ENCODE measurements at places on chromosomes 1 and 21.

GRCh38 chr1:84390226-84390625 lies 8.1 kb upstream of the DNASE2B start:
- H3K27ac ChIP-seq: no peak overlapping the region
- no peak overlapping the region for H3K4me3 ChIP-seq
- H3K4me1 ChIP-seq: no peaks in the 10 kb centered on the region

- no peaks in the 10 kb centered on the region for H3K36me3 ChIP-seq
- no peak for DNase-seq
- no peaks in the 10 kb centered on the region for H3K27me3 ChIP-seq
- H3K4me3 ChIP-seq: no peak overlapping the region
- no peak overlapping the region for H3K27ac ChIP-seq
These were observed 215.1 kb downstream of the ST6GALNAC3 start for GRCh38 chr1:76289692-76290091.

DNA sequence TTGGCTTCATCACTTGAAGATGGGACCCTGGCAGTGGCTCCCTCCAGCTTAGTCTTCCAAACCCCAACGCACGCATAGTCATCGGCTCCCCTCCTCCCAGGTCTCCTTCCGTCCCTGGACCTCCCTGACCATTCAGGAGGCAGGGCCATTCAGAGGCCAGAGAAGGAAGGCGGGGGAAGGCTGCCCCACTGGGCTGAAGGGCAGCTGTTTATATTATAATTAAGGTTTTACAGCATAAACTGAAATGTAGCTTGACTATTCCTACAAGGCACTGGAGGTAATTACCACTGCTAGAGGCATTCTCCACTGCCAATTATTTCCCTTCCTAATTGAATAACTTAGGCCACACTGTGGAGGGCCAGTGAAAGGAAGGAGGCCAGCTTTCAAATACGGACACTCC lies 170.6 kb upstream of the PROX1 start:
- no peaks in the 10 kb centered on the region for H3K36me3 ChIP-seq
- DNase-seq: no peak
- no peak overlapping the region for H3K4me3 ChIP-seq
- no peaks in the 10 kb centered on the region for H3K27me3 ChIP-seq
- H3K27ac ChIP-seq: no peak overlapping the region

- no peaks in the 10 kb centered on the region for H3K4me1 ChIP-seq
- H3K27ac ChIP-seq: no peak overlapping the region
- no peak overlapping the region for H3K4me3 ChIP-seq
- H3K36me3 ChIP-seq: no peaks in the 10 kb centered on the region
- no peaks in the 10 kb centered on the region for H3K27me3 ChIP-seq
These were observed 36.6 kb downstream of the PTGS2 start for GRCh38 chr1:186643614-186644013.

GRCh38 chr1:42851420-42851819 lies 5.0 kb downstream of the ZNF691 start:
- DNase-seq: no peak
- no peaks in the 10 kb centered on the region for H3K4me1 ChIP-seq
- H3K36me3 ChIP-seq: no peaks in the 10 kb centered on the region

DNA sequence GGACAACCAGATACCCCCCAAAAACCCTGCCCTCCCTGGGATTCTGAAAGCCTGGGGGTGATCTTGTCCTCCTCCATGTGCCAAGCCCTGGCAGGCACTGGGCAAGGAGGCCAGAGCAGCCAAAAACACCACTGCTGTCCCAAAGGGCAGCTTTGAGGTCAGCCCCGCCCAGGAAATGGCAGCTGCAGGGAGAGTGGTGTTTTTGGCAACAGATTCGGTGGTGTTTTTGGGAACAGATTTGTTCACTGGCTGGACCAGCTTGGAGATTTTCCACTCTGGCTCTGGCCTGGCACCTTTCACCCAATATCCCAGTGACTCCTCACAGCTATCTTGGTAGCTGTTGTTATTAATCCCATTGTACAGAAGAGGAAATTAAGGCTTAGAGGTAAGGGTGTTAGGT lies 34.7 kb downstream of the LRP8 start:
- H3K27ac ChIP-seq: peak overlapping the region; percentile 42
- H3K27me3 ChIP-seq: no peaks in the 10 kb centered on the region
- no peaks in the 10 kb centered on the region for H3K4me1 ChIP-seq

DNA sequence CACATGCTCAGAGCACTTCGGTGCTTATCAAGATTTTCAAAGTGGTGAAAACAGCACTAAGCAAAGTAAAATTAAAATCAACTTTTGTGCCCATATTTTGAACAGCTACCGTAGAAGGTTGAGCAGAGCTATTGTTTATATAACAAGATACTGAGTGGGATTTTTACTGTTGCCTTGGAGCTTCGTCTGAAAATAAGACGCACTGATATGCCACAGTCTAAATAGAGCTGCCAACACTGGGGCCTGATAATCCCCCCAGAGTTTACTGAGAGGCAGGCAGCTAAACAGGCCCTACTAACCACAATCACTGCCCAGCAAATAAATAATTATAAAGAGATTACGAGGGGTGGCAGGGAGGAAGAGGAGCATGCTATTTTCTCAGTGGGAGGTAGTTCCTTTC lies 650 bp upstream of the CCDC190 start:
- no peaks in the 10 kb centered on the region for H3K36me3 ChIP-seq
- no peak overlapping the region for H3K27ac ChIP-seq
- H3K4me1 ChIP-seq: no peaks in the 10 kb centered on the region
- DNase-seq: no peak
- no peaks in the 10 kb centered on the region for H3K27me3 ChIP-seq
- no peak overlapping the region for H3K4me3 ChIP-seq

- no peak overlapping the region for H3K27ac ChIP-seq
- H3K4me1 ChIP-seq: no peaks in the 10 kb centered on the region
- H3K27me3 ChIP-seq: no peaks in the 10 kb centered on the region
- H3K4me3 ChIP-seq: no peak overlapping the region
- H3K36me3 ChIP-seq: no peaks in the 10 kb centered on the region
- DNase-seq: no peak
These were observed 155.6 kb upstream of the ZNF648 start for GRCh38 chr1:182217071-182217470.

- H3K27ac ChIP-seq: no peak overlapping the region
- peaks cover 5% of the 10 kb centered on the region for H3K36me3 ChIP-seq
- H3K4me3 ChIP-seq: no peak overlapping the region
- no peaks in the 10 kb centered on the region for H3K4me1 ChIP-seq
These were observed 17.8 kb downstream of the COPA start for GRCh38 chr1:160325252-160325651.

GRCh38 chr1:89890085-89890752 lies 69.4 kb downstream of the LRRC8D start:
- H3K27me3 ChIP-seq: no peaks in the 10 kb centered on the region
- no peaks in the 10 kb centered on the region for H3K36me3 ChIP-seq
- H3K4me1 ChIP-seq: no peaks in the 10 kb centered on the region
- H3K4me3 ChIP-seq: no peak overlapping the region
- H3K27ac ChIP-seq: no peak overlapping the region

- H3K4me1 ChIP-seq: no peaks in the 10 kb centered on the region
- DNase-seq: peak; percentile 63
- H3K36me3 ChIP-seq: no peaks in the 10 kb centered on the region
These were observed 48.1 kb downstream of the NGF start for GRCh38 chr1:115289940-115290339.

GRCh38 chr1:51728611-51729155 lies 111.8 kb downstream of the OSBPL9 start:
- H3K27me3 ChIP-seq: no peaks in the 10 kb centered on the region
- no peak for DNase-seq

GRCh38 chr1:41546833-41547135 lies 62.3 kb upstream of the EDN2 start:
- H3K36me3 ChIP-seq: no peaks in the 10 kb centered on the region
- no peak overlapping the region for H3K4me3 ChIP-seq
- DNase-seq: no peak

DNA sequence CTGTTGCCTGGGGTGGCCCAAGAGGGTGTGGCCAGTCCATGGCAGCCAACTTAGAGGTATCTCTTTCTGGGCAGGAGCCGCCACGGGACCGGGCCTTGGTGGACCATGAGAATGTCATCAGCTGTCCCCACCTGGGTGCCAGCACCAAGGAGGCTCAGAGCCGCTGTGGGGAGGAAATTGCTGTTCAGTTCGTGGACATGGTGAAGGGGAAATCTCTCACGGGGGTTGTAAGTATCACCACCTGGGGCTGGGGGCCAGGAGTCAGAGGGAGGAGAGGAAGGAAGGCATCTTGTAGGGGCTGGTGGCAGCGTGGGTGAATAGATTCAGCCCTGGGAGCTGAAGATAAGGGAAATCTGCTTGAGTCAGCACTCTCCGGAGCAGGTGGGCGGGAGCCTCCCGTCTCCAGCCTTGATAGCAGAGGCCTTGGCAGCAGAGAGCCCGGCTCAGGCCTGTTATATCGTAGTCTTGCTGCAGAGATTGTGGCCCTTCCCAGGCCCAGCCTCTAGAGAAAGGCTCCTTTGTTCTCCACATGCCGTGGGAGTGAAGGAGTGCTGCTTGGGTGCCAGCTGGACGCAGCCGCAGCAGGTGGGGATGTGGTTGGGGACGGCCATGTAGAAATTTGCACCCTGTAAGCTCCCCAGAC lies 25.4 kb downstream of the PHGDH start:
- H3K4me3 ChIP-seq: no peak overlapping the region
- no peaks in the 10 kb centered on the region for H3K36me3 ChIP-seq
- no peaks in the 10 kb centered on the region for H3K4me1 ChIP-seq
- DNase-seq: peak; percentile 62

DNA sequence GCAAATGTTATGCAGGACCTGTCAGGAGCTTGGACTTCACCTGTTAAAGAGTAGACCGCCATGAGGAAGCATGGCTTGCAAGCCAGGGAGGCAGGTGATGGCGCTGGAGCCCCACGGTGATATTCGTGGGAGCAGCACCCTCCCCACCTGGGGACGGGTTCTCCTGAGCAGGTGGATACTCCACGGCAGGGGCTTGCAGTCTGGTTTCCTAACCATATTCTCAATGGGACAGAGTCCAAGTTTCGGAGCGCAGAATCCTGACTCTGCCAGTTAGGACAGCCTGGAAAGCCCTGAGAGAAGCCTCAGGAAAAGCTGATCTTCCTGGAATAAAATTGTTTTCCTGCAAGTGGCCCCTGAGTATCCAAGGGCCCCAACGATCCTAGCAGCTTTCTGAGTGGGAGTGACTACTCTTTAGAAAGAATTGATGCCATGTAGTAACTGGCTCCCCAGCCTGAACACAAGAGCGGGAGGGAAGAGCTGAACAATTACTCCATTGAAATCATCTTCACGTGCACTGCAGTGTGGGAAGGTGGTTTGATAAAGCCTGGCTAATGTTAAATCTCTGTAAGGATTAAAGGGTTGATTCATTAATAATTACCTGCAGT lies 146.3 kb upstream of the RAB4A start:
- no peaks in the 10 kb centered on the region for H3K4me1 ChIP-seq
- no peak for DNase-seq
- H3K4me3 ChIP-seq: no peak overlapping the region
- H3K27ac ChIP-seq: no peak overlapping the region
- no peaks in the 10 kb centered on the region for H3K27me3 ChIP-seq

GRCh38 chr21:44497703-44498126 lies 42.3 kb downstream of the KRTAP10-1 start:
- peaks cover 6% of the 10 kb centered on the region for H3K4me1 ChIP-seq
- no peak overlapping the region for H3K4me3 ChIP-seq
- H3K27me3 ChIP-seq: no peaks in the 10 kb centered on the region
- no peaks in the 10 kb centered on the region for H3K36me3 ChIP-seq
- no peak for DNase-seq

GRCh38 chr1:235566084-235566483 lies 61.8 kb upstream of the B3GALNT2 start:
- H3K4me1 ChIP-seq: no peaks in the 10 kb centered on the region
- DNase-seq: no peak
- no peaks in the 10 kb centered on the region for H3K36me3 ChIP-seq
- H3K27ac ChIP-seq: no peak overlapping the region
- H3K4me3 ChIP-seq: no peak overlapping the region
- H3K27me3 ChIP-seq: no peaks in the 10 kb centered on the region

DNA sequence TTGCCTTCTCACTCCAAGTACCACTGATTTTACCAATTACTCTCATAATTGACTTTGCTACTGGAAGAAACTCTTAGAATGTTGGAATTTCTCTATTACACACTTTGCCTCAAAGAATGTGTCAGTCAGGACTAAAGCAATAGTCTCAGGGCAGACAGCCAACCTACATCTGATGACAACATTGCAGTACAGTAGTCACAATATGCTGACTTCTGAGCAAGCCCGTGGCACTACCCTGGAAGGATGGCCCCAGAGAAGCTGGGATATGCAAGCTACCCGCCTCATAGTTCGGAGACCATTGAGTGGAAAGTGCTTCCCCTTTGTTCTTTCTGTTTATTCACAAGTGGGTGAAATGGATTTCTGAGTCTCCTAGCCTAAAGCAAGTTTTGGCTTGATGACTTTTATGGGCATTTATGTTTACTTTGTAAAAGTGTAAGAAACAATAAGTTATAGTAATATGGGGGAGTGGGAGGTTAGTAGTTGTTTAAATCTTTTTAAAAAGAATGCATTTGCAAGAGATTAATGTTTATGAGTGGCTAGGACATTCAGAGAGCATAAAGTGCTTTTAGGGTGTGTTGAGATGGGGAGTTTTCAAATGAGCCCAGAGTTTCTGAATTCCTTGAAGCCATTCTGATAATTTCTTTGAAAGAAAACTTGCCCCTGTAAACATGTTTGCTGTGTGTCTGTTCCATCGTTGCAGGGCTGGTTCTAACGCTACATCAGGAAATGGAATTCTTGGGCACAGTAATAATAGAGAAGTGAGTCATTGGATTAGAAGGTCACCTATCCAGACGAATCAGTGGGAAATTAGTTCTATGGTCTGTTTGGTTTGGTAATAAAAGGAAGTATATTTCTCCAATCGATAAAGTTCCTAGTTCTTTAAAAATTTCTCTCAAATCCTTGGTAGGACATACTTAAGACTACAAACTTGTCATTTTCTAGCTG lies 63.8 kb downstream of the LMO4 start:
- H3K27me3 ChIP-seq: no peaks in the 10 kb centered on the region
- H3K4me3 ChIP-seq: no peak overlapping the region
- no peak overlapping the region for H3K27ac ChIP-seq

DNA sequence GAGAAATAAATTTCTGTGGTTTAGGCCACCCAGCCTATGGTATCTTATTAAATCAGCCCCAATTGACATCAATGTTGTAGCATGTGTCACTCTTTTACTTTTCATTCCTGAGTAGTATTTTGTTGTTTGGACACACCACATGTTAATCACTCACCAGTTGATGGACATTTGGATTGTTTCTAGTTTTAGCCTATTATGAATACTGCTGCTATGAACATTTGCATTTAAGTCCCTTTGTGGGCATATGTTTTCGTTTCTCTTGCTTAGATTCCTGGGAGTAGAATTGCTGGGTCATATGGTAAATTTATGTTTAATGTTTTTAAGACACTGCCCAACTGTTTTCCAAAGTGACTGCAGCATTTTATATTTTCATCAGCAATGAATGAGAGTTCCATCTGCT lies 50.2 kb upstream of the NUF2 start:
- no peak overlapping the region for H3K27ac ChIP-seq
- no peaks in the 10 kb centered on the region for H3K27me3 ChIP-seq
- H3K4me3 ChIP-seq: no peak overlapping the region
- H3K36me3 ChIP-seq: no peaks in the 10 kb centered on the region
- DNase-seq: no peak

DNA sequence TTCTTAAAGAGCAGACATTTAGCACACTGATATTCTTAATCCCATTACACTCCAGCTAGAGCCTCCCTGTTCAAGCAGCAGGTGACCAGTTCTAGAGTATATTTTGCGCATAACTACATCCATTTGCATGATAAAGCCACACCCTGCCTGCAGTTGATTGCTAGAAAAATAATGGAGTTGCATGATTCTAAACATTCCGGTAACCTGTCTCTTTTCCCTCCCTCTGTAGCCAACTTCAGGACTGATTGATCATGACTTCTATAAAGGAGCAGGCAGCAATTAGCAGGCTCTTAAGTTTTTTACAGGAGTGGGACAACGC lies 14.9 kb downstream of the ARMH1 start:
- no peaks in the 10 kb centered on the region for H3K36me3 ChIP-seq
- H3K4me3 ChIP-seq: no peak overlapping the region
- DNase-seq: no peak
- H3K27ac ChIP-seq: no peak overlapping the region
- H3K4me1 ChIP-seq: no peaks in the 10 kb centered on the region

All from breast epithelium (tissue), 4 donors.